NCI-H748 treated with DMSO at 0.1 percent for 48 hours (cell line): ENCODE measurements at places on chromosomes 7 and 10.

DNA sequence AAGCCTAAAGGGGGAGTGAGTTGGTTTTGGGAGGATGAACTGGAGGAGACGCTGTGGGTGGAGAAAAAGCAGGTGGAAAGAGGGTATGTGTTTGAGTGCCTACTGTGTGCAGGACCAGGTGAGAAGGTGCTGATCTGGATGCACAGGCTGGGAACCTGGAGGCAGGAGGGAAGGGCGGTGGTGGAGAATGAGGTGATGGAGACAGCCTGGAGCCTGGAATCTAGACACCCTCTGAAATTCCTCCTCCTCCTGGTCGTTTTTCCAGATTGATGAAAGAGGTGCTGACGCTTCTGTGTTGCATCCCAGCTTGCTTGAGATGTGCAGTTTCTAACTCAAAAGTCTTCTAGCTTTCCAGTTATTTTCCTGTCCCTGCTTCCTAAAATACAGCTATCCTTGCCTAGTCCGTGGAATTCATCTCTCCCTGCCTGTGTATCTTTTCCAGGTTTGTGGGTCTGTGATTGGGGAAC, 67.5 kb downstream of the LRMDA start:
- no peak for DNase-seq

- no peak for DNase-seq
These were observed 905 bp downstream of the ASB13 start for GRCh38 chr10:5665373-5666007.

DNA sequence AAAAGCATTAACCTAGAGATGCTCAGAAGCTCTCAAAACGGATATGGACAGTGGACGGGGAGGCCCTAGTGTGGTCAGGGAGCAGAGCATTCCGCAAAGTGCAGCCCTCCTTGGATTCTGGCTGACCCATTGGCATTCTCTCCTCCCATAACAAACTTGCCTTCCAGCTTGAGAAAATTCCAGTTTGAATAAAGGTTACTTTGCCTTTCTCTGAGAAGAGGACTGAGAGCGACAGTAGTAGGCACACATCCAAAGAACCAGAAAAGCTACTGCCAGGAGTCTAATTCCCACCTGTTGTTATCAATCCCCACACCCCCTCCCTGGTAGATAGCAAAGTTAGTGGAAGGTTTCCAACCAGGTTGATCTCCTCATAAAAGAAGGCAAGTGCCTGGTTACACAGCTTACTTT, 84.7 kb upstream of the TRIL start:
- DNase-seq = no peak

GRCh38 chr10:63977329-63977923, 456.2 kb downstream of the REEP3 start:
- peak; percentile 22 for DNase-seq

DNA sequence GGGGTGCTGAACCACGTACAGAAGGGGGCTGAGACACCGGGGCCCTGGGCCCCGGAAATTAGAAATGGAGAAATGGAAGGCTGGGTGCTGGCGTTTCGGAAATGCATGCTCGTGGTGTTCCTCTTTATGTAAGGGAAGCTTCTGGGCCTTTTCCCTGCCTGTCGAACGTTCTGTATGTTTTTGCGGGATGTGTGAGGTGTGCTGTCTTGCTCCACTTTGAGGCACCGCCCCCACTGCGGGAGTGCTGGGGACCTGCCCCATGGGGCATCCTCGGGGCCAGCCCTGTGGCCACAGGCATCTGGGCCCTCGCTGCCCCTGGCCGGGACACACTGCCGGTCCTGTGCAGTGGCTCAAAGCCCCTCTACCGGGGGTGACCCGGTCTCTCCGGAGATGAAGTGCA, 1.7 kb upstream of the VENTX start:
- DNase-seq = no peak

DNA sequence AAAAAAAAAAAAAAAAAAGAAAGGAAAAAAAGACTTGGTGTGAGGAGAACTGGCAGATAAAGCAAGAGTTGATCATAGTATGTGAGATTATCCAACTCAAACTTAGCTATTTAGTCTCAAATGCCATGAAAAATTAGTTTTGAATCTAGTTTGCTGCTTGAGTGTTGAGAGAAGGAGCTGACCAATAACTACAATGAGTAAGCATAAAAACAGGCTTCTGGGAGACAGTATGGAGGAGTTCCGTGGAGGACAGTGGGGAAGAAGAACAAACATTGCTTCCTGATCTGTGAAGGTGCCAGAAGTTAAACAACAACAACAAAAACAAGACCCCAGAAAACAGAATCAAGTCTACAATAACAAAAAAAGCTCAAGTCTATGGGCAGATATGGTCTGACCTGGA, 317.1 kb upstream of the POT1 start:
- DNase-seq = no peak

DNA sequence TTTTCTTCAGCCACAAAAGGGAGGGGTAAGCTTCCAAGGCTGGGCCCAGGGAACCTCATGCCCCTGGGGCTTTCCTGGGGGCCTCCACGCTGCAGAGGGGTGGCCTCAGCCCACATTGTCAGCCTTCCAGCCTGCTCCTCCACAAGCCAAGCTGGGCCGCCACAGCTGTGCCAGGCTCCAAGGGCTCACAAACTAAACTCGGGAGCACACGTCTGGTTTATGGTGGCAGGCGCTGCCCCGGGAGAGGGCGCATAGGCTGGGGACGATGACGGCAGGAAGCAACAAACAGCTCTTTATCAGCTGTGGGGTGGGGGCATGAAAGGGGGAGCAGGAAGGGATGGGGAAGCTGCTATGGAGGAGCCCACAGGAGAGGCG, 6.3 kb upstream of the CDH23 start:
- DNase-seq = no peak

- DNase-seq = no peak
These were observed 394.4 kb upstream of the SEMA3A start for GRCh38 chr7:84589012-84589411.

GRCh38 chr7:26090927-26091519, 61.0 kb upstream of the NFE2L3 start:
- DNase-seq = peak; percentile 83

DNA sequence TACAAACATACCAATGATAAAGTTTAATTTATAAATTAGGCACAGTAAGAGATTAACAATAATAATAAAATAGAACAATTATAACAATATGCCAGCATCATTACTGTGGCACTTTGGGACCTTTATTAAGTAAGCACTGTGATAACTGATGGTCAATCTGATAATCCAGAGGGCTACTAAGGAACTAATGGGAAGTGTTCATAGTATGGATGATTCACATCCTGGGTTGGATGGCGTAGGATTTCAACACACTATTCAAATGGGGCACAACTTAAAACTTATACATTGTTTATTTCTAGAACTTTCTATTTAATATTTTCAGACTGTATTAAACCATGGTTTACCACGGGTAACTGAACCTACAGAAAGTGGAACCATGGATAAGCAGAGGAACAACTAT, 90.8 kb downstream of the KIF20B start:
- DNase-seq = no peak

DNA sequence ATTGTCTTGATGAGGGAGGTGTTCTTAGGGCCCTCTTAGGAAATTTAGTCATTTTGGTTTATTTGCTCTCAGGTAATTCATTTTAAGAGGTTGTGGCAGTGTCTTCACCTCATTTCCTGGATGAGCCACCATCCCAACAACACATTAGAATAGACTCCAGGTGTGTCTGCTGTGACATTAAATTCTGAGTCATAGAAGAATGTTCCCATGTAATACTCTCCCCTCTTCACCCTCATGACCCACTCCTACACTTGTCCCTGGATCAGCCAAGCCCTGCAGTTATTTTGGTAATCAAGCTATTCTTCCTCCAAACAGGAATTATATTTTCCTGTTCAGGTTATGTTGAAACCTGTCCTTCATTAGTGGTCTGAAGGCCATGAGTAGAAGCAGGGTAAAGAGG, 944.1 kb downstream of the SORCS3 start:
- DNase-seq = no peak

DNA sequence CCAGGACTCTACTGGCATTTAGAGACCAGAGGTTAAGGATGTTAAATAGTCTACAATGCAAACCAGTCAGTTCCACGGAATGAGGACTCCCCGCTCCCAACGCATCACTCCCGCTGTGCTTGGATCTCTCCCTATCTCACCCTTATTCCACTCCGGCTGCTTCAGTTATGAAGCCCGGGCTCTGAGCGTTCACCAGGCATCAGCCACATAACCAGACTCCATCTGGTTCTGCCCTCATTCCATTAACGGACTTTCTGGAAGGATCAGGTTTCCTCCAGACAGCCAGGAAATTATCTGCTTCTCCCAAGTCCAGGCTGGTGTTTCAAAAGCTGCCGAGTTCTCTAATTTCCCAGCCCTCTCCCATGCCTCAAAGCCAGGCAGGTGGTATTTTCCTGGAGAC, 499.3 kb downstream of the GLRX3 start:
- no peak for DNase-seq

DNA sequence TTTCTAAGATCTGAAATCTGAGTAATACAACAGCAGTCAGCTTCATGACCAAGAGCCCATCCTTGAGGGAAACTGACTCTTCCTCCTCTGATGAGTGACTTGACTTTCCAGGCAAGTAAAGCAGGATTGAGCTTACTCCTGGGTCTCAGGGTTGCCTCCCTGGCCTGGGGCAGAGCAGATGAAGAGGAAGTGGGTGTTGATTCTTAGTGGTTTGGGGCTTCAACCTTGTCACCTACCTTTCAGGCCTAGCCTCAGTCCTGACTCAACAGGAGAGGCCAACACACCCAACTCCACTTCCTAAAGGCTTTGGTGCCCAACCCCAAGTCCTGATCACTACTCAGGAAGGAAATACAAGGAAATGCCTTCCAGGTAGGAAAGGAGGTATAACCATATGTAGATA, 54.1 kb downstream of the KCNMA1 start:
- no peak for DNase-seq

DNA sequence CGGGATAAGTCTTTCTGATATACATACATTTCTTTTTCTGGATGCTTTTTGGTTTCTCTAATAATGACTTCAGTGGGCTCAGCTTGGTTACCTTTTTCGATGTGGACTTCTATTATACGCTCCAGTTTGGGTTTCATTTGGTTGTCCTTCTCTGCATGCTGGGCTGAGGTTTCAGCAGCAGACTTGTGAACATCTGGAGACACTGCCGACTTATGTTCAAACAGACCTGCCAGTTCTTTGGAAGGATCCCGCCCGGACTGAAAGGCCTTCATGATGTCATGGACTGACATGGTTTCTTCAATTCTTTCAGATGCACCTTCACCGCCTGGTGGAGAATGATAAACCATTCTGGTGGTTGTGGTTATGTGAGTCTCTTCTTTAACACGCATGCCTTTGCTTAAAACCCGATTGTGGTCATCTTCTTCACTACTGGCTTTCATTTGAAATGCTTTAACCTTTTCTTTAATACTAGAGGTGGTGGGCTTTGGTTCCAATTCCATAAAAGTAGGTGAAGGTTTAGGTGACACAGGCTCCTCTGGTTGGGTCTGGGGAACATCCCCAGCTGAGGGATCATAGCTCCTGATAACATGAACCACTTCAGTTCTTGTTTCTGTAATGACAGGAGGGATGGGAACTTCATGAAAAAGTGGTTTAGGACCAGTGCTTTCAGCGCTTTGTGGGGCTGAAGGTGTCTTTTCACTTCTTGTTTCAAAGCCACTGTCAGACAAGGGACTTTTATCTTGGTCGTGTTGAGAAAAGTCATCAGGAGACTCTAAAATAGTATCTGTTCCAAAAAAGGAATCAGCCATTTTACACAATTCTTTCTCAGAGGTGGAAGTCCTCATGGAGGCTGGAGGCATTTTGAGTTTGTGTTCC, 167.7 kb upstream of the CCDC6 start:
- no peak for DNase-seq

DNA sequence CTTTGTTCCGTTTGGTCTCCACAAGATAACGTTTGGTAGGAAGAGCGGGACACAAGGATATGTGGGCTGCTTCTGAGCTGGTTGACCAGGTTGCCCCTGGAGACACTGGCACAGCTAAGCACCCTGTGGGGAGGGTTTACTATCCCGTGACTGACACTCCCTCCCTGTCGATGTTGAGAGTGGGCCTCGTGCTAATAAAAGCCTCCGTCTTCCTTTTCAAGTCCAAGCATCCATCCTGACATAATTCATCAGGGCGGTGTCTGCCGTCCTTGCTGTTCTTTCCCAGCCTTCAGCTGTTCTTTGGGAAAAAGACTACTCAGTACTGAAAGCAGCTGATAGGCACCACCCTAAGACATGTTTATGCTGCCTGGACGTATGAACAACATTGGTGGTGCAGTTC, 49.6 kb downstream of the SHH start:
- DNase-seq = no peak

GRCh38 chr10:109374215-109374614, 549.1 kb downstream of the XPNPEP1 start:
- no peak for DNase-seq

DNA sequence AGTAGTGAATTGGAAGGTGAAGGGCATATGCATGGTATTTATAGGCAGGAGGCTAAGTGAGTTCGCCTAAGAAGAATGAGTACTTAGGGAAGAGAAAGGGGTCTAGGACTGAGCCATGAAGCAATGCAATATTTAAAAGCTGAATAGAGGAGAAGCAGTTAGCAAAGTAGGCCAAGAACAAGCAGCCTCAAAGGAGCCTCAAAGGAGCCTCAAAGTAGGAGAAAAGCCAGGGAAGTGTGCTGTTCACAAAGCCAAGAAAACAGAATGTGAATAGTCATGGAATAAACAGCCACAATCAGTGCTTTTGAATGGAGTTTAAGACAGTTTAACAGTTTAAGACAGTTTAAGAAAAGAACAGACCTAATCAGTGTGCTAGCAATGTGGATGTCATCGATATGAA, 762.0 kb downstream of the SORCS1 start:
- no peak for DNase-seq

DNA sequence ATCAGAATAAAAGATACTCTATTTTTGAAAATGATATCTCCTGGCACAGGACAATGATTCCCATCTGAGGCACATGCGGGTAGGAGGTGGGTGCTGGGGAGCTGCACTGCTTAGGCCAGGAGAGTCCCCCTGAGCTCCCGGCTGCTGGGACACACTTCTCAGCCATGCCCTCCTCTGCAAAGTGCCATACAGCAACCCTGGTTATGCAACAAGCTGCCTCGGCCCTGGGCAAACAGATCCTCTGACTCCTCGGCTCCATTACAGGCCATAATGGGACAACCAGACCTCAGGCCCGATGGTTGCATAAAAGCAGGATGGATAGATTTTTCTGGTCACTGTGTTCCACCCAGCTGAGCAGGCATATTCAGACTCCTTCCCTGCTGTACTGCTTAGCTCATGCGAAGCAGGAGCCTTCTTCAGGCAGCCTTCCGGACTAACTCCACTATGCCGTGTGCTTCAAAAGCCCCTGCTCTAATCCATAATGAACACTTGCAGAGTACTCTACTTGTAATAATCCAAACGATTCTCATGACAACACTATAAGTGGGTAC, 6.5 kb upstream of the LEP start:
- DNase-seq = no peak

GRCh38 chr10:11243425-11244222, 226.0 kb downstream of the CELF2 start:
- DNase-seq = no peak

- DNase-seq = no peak
These were observed 316.1 kb downstream of the ADRA2A start for GRCh38 chr10:111392910-111393309.

DNA sequence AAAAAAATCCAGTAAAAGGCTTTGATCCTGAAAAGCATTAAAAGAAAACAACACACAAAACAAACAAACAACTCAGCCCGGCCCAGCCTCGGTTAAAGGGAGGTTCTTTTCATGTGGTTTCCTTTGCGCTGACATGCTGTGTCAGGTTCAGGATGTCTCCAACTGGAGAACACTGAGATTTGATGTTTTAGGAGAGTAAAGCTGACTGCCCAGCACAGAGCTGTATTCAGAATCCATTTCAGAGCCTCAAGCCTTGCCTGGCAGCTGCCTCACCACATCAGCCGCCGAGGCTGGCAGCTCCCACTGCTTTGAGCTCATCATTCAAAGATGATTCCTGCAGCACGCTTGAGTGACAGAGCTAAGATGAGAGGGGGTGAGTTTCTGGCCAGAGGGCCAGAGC, 205.8 kb upstream of the LYZL1 start:
- DNase-seq = no peak
